T-helper 2 cell treated with Interferon-gamma antibody and Interleukin-4, amounts not matched to agents 5 μg/mL and 100 μg/mL, for 36 hours (primary cell): ENCODE measurements at places on chromosomes 7 and 10.

GRCh38 chr10:16828701-16829175, 11.5 kb upstream of the RSU1 start:
- no peak for DNase-seq

GRCh38 chr7:64613653-64614052, 50.8 kb upstream of the ZNF680 start:
- no peak for DNase-seq

DNA sequence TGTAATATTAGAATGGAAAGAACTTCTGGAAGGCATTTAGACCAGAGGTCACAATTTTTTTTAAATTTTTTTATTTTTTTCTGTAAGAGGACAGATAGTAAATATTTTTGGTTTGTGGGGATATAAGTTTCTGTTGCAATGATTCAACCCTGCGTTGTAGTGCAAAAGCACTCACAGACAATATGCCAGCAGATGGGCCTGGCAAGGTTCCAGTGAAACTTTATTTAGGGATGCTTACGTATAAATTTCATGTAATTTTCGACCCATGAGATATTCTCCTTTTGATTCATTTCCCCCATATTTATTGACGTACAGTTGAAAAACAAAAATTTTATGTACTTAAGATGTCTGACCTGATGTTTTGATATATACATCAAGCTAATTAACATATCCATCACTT, 72.8 kb upstream of the NMT2 start:
- no peak for DNase-seq

GRCh38 chr7:71132377-71133231, 660 bp downstream of the GALNT17 start:
- no peak for DNase-seq

GRCh38 chr10:31112961-31113360, 81.3 kb upstream of the ZNF438 start:
- DNase-seq: no peak

- no peak for DNase-seq
Measured at GRCh38 chr7:116455009-116455408, 44.5 kb upstream of the CAV2 start.

- DNase-seq: no peak
Measured at GRCh38 chr10:110530131-110530831, 32.6 kb downstream of the DUSP5 start.
